Stimulated activated CD8-positive, alpha-beta memory T cell treated with anti-CD3 and anti-CD28 coated beads, Interleukin-2, amount 100 ng/mL, for 48 hours (primary cell): ENCODE measurements at places on chromosomes 5 and 9.

GRCh38 chr9:110579034-110579861 lies at the start of gene SVEP1:
SVEP1 (minus strand) TSS chr9:110579741; CDS start chr9:110579543, 198 bp downstream.
- DNase-seq, result no peak

DNA sequence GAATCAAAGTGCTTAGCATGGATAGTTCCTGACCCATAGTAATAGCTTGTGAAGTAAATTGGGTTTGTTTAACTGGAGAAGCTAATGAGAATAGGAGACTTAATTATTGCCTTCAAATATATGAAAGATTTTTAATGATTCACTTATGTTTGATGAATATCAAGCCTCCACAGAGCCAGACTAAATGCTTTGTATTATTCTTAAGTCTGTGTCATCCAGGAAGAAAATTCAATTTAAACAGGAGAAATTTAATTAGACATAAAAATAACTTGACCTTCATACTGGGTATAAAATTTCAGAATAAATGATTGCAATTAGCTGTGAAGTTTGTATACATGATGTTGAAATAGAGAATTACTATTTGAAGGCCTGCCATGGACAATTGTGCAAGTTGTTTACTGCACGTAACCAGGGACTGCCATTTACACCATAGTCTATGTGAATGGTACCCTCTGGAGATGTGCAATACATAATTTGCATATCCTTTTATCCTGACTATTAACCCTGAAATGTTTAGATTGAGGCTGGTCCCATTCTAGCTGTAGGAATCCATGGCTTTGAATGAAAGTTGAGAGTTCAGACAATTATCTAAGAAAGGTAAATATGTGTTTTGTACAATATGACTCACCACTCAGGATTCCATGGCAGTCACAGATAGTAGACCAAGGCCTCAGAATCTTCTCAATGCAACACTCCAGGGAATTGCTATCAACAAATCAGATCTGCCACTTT lies 133.5 kb upstream of the IL12B start:
- no peak for DNase-seq

DNA sequence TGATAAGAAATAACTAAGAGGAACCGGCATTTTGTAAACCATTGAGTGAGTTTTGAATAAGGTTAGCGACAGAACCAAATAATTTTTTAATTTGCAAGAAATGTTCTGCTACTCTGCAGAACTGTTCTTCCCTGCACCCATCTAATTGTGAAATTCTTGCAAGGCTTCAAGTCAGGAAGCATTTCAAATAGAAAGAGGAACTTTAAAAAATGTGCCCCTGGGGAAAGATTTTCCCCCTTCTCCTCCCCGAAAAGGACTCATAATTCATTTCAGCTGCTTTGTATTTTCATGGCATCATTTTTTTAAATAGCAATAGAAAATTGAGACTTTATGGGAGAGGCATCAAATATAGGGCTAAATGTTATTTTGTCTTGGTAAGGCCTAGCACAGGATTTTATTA lies 180.9 kb upstream of the ANKRD55 start:
- DNase-seq, result no peak

DNA sequence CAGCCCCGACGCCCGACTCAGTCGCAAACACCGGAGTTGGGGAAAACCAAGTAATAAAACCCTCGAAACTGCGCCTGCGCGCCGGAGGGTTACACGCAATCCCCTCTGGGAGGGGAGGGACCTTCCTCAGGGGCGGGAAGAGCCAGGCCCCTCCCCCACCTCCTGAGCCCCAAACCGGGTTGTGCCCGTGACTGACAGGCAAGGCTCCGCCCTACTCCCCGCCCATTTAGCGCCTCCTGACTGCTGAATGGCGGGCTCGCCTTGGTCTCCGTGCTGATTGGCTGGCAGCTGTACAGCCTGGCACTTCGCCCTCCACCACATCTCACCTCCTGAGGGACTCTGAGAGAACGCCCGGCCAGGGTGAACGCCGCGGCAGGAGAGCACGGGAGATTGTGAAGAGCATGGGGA lies at the start of gene PRDM9:
TSS of gene PRDM9 (plus strand) at position 332 of the 408 bp plus-strand sequence. CDS start 1,425 bp downstream, outside the sequence.
- peak; percentile 1 for DNase-seq

- no peak for DNase-seq
Observed at GRCh38 chr9:100213730-100214477, 114.9 kb downstream of the INVS start.

DNA sequence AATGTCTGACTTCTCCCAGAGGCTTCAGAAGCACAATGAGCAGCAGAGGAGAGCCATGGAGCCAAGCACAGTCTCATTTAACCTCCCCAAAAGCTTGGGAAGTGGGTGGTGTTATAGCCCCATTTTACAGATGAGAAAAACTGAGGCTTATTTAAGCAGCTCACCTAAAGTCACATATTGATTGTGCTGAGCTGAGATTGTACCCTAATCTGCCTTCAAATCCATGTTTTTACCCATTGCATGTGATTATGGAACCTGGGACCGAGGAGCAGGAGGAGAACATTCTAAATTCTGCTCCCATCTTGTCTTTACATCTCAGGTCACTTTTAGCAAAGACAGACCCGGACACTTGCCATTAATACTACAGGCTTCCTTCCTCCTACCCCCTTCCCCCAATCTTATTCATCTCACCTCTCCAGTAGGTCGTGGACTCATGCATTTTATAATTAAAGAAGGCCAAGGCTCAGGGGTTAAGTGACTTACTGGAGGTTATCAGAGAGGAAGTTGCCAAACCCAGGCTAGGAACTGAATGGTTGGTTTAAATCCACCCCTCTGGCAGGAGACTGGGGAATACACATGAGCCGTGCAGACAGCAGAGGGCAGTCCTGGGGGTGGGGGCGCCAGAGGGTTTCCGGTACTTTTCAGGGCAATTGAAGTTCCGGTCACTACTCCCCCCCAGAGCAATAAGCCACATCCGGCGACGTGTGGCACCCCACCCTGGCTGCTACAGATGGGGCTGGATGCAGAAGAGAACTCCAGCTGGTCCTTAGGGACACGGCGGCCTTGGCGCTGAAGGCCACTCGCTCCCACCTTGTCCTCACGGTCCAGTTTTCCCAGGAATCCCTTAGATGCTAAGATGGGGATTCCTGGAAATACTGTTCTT lies 51.0 kb upstream of the IL17B start:
- no peak for DNase-seq

- no peak for DNase-seq
Observed at GRCh38 chr5:125209650-125210049, 463.2 kb upstream of the ZNF608 start.

DNA sequence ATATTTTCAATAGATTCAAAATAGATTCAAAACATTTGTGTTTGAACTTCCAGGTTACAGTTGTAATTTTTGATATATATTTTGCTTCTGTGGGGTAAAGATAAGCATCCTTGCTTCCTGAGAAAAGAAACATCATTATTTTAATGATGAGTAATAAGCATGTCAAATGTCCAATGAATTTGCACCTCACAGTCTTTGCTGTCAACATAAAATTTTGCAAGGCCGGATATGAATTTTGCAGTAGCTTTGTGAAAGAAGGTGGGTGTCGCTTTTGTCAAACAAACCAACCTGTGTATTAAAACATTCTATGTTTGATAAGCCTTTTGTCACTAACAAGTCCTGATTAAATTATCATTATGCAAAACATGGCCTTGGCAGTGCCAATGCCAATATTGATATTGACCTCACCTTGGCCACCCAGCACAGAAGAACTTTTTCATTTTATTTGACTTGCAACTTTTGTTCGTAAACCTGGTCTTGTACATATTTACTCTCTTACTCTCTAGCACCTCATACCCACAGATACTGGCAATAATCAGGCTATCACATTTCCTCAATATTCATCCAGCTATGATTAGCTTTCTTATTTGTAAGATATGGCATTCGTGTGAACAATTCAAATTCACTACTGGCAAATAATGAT lies 645.0 kb upstream of the KLF4 start:
- no peak for DNase-seq

GRCh38 chr9:136514022-136514714 lies 31.3 kb upstream of the SEC16A start:
- DNase-seq, result no peak

GRCh38 chr9:104009826-104010225 lies 84.3 kb upstream of the SMC2 start:
- DNase-seq, result no peak

- no peak for DNase-seq
Observed at GRCh38 chr5:144433893-144434292, 263.2 kb downstream of the KCTD16 start.

DNA sequence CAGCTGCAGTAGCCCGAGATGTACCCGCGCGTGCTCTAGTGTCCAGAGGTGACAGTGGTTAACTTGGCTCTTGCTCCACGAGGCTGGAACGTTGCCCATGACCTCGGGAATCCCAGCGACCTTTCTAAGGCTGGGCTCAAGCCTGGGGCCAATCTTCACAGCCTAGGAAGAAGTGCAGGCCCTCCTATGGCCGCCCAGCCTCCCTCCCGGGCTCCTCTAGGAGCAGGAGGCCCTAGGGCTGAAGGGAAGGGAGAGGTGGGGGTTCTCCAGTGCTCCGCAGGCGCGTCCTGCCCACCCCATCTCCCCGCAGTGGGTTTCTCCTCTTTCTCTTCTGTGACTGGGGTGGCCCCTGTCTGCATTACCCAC lies 13.3 kb downstream of the NR2F1 start:
- DNase-seq, result no peak

- no peak for DNase-seq
Observed at GRCh38 chr9:89929673-89930480, 325.1 kb downstream of the GADD45G start.

- DNase-seq, result no peak
Observed at GRCh38 chr5:160774666-160775315, 77.2 kb downstream of the ATP10B start.

- no peak for DNase-seq
Observed at GRCh38 chr5:5340206-5340729, 82.2 kb upstream of the ICE1 start.

- DNase-seq, result no peak
Observed at GRCh38 chr9:79630521-79631403, 59.0 kb downstream of the TLE4 start.

DNA sequence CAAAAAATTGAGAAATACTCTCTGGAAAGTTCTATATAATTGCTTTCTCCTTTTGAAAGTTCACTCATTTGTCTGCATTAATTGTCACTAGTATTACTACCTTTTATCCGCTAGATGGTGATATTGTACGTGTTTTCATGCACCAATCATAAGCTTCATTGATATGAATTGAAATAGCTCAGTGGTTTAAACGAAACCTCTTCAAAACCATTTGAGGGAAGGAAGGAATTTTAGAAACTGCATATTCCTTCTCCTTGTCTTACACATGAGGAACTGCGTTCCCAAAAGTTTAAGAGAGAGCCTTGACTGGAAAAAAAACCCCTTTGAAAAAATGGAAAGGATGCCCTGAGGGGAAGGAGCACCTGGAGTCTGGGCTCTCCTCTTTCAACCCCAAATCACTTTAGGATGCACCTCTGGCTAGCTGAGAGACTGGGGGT lies 98.6 kb downstream of the YTHDC2 start:
- no peak for DNase-seq

GRCh38 chr9:90268613-90269012 lies 374.0 kb downstream of the DIRAS2 start:
- DNase-seq, result no peak

- no peak for DNase-seq
Observed at GRCh38 chr5:155148694-155149093, 135.1 kb downstream of the KIF4B start.

DNA sequence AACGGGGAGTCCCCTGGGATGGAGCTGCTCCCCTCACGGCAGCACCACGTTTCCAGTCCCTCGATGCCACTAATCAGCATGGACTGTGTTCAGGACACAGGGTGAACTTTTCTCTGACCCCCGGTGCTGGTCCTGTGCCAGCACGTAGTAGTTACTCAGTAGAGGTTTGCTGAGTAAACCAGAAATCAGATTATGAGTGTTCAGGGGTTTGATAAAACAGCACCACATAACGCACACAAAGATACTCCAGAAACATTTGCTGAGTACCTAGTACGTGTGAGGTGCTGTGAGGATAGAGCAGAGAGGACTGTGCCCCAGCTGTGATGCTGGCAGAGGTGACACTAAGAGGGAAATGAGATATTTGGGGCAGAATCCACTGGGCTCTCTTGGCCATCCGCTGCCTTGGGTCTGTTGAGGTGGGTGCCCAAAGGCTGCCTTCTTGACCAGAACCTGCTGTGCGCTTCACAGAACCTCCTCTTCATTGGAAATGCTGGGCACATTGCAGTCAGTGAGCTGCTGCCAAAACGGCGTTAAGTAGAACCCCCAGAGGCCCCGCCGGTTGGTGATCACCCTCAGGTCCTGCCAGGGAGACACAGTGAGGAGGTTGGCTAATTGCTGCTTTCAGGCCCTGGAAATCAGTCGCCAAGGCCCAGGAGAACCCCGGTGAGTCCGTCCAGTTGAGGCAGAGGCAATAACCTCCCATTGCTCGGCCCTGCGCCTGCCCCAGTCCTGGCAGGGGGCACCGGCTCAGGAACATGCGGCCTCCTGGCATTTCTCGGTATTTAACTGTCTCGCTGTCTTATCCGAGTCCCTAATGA lies 49.4 kb downstream of the NEURL1B start:
- DNase-seq, result no peak

DNA sequence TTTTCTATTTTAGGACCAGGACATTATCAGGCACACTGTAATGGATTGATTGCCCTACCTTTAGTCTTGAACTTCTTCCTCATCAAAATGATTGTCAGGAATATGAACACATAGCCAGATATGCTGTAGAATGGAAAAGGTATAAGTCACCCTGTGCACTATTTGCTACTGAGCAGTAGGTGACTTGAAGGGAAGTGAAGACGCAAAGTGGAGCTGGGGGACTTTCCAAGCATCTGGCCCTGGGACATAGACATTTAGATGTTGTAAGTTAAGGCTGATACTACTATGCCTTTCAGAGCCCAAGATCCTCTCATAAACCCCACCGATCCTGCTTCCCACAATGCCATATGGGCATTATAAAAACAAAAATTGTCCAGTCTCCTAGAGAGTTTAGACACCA lies 174.5 kb downstream of the DOCK8 start:
- no peak for DNase-seq

- no peak for DNase-seq
Observed at GRCh38 chr9:95565982-95566381, 49.2 kb upstream of the PTCH1 start.

- DNase-seq, result no peak
Observed at GRCh38 chr5:170892196-170892595, 30.4 kb downstream of the RANBP17 start.

DNA sequence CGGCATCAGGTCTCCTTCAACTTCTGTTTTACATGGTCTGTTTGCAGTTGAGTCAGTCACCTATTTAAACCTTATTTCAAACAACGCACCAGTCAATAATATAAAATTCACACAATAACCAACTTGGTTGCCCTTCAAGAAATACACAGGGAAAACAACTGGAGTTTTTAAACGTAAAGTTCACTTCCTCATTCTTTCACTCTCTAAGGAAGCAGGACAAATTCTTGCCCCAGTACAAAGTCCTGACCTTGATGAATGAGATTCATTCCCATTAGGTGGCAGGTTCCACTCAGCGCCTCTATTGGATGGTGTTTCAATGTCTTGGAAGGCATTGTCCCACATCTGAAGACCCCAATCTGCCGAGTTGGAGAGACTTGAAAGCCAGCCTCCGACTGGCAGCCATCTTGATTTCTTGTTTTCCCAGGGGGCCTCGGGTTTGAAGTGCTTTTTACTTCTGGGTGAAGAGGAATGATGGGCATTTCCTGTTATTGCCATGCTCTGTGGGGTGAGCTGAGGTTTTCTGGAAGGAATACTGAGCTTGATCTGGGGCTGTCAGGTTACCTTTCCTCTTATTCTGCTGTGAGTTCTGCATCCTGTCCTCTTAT lies 105.0 kb downstream of the ACER2 start:
- no peak for DNase-seq
